ENCODE measurements at places on chromosomes 7 and 10.

DNA sequence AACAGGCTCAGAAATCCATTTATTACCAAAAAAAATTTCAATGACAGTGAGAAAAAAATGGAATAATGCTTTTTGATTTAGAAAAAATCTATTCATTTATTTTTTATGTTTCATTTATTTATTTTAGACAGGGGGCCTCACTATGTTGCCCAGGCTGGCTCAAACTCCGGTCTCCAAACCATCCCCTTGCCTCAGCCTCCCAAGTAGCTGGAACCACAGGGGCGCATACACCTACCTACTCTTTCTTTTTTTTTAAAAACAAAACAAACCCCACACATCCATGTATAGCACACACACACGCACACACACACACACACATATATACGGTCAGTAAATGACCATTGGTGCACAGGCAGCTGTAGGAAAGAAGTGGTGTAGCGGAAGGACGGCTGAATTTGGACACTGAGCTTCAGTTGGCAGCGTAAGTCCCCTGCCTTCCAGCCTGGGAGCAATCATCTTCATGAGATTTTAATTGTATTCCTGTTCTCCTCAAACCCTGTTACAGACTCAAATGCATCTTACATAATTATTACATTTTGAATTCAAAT lies 28.8 kb downstream of the ARL4A start:
- DNase-seq = no peak

DNA sequence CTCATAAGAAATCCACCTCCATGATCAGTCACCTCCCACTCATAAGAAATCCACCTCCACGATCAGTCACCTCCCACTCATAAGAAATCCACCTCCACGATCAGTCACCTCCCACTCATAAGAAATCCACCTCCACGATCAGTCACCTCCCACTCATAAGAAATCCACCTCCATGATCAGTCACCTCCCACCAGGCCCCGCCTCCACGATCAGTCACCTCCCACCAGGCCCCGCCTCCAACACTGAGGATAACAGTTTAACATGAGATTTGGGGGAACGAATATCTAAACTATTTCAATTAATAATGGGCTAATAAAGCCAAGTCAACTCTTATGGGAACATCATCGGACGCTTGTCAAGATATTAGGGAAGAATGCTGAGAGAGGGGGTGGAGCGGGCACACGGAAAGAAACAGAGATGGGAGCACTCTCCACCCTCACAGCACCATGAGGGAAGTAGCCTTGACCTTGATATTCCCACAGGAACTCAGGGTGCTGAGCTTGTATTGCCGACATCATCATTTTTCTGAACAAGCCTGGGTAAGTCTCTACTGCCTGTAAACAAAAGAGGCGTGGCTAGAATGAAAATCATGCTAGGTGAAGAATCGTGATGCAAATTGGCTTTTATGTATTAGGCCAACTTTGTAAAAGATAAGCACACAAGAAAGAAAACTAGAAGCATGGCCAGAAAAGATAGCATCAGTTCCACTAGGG lies 303.5 kb upstream of the KLF6 start:
- DNase-seq = no peak

DNA sequence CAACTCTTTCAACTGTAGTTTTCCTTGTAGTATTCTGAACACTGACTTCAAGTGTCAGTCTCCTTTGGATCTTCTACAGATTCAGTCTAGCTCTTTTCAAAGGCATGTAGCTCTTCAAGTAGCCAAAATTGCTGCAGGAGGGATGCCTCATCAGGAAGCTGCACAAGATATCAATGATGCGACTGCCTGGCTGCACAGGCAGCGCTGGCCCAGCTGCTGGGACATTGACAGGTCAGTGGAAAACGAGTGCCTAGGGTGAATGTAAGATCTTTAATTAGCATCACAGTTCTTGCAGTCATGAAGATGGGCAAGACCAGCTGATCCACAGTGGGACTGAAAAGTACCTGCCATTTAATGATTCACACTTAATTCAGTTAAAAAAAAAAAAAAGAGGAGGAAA lies 167.6 kb downstream of the ANK3 start:
- DNase-seq = no peak

DNA sequence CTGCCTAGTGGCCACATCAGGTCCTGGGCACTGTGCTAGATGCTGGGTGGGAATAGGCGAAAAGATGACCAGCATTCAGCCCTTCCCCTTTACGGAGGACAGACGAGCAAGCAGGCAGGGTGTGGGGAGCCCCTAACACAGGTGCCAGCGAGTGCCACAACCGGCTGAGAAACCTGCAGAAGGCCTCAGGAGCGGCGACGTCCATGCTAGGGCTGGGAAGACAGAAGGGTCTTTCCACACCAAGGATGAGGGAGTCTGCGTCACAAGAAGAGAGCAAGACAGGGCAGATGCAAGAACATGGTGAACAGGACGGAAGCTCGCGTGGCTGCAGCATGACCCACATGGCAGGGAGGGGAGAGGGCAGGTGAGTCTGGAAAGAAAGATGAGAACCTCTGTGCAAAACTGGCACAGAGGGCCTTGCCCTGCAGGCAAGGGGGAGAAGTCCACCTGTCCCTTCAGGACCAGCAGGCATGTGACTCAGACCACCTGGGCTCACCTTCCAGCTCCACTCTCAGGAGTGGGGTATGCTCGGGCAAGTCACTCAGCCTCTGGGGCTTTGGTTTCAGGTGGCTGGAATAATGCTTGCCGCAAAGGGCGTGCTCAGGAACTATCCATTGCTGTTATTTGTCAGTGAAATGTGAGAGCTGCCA lies 36.6 kb downstream of the KCNH2 start:
- no peak for DNase-seq

DNA sequence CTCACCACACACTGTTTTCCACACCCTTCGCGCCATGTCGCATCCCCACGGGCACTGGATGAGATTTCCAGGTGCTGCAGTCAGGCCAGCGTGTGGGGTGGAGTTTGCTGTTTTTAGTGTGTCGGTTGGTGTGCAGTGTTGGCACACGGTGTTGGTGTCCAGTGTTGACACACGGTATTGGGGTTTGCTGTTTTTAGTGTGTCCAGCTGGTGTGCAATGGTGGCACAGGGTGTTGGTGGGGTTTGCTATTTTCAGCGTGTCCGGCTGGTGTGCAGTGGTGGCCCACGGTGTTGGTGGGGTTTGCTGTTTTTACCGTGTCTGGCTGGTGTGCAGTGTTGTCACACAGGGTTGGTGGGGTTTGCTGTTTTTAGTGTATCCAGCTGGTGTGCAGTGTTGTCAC lies 20.1 kb upstream of the PRKAR1B start:
- DNase-seq = no peak

DNA sequence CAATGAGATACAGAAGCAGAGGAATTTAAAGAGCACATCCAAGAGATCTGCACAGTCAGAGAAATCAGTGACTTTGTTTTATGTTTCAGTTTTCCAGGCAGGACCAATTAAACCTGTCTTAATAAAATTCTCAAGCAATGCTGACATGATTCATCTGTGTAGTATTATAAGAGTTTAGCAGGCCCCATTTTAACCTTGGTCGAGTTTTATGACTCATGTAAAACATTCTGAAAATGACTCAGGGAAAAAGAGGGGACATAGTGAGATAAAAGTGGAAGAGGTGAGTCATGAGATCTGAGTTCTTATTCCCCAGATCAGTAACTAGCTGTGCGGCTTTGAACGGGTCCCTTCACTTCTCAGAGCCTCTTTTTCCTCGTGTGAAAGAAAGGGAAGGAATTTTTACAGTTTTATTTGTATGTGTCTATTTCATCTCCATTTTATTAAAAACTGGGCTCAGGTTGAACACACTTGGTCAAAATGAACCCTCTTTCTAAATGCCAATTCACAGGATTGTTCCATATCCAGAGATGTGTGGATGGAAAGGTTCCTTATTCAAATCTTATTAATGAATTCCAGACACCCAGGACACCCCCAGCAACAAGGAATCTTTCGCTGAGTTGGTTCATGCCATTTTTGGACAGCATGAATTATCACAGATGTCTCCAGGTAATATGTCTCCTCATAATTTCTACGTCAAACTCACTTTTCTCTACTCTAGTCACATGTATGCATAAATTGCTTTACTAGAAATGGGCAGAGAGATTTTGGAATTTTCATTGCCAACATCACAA lies 143.2 kb downstream of the JAZF1 start:
- no peak for DNase-seq

DNA sequence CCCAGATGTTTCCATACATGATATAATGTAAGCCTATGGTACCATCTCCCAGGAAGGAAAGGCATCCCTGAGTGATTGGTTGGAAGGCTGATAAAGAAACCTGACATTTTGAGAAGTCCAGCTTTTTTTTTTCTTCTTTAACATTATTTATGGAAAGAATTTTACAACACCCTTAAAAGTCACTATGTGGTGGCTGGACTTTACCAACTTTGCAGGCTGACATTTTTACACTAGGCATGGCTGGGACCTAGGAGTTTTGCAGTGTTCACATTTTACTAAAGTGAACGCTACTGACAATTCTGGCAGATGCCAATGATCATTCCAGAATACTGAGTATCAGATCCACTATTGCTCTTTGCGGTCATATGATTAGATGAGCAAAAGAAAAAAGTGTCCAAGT lies 239.9 kb downstream of the GLI3 start:
- DNase-seq = no peak

DNA sequence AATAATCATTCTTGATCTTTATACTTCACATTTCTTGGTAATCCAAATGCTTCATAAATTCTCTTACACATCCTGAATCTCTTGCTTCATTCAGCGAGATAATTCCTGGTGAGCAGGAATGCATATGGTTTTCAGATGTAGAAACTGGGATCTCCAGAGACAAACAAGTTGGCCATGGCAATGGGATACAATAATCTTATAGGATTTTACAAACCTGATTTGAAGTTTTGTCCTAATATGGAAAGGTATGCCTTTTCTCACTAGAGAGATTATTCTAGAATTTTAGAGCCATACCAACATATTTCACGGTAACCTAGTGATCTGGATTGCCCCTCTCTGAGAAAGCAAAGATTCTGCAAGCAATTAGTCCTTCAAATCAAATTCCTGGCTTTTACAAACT lies 13.1 kb upstream of the TRDMT1 start:
- DNase-seq = no peak

DNA sequence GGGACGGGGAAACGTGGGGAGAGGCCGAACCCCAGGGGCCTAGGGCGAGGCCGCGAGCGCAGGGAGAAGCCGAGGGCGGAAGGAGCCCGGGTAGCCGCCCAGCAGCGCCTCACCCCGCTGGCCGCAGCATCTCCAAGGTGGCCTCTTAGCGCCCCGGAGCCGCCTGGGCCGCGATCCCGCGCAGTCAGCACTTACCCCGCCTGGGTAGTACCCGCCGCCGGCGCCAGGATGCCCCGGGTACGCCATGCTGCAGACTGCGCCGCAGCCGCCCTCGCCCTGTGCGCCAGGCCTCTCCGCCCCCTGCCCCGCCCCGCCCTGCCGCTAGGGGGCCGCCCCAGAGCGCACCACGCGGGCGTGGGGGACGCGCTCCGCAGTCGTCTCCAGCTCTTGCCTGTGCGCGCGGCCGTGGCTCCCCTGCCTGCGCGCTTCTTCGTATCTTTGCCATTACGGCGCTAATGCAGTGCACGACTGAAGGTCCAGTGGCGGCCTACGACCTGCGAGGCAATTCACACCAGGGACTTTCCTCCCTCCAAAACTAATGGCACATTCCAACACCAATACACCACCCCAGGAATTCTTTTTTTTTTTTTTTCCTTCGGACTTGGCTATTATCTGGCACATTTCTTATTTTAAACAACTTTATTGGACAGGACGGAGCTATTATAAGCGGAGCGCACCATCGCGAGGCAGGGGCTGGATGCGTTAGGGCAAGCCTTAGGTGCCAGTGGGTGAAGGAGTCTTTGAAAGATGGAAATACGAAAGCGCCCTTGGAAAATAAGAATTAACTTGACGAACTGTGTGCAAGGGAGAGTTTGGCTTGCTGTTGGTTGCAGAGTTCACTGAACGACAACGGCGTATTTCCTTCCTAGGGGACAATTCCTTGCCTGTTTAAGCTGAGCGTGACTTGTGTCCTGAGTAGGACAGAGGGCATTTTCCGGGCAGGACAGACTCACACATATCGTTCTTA lies at the start of gene SRI:
SRI (minus strand) TSS at position 258 of the 967 bp plus-strand sequence; CDS start at position 246, 12 bp downstream.
- DNase-seq = peak; percentile 77

- no peak for DNase-seq
These were observed 86.1 kb downstream of the EGFR start for GRCh38 chr7:55104712-55105433.

DNA sequence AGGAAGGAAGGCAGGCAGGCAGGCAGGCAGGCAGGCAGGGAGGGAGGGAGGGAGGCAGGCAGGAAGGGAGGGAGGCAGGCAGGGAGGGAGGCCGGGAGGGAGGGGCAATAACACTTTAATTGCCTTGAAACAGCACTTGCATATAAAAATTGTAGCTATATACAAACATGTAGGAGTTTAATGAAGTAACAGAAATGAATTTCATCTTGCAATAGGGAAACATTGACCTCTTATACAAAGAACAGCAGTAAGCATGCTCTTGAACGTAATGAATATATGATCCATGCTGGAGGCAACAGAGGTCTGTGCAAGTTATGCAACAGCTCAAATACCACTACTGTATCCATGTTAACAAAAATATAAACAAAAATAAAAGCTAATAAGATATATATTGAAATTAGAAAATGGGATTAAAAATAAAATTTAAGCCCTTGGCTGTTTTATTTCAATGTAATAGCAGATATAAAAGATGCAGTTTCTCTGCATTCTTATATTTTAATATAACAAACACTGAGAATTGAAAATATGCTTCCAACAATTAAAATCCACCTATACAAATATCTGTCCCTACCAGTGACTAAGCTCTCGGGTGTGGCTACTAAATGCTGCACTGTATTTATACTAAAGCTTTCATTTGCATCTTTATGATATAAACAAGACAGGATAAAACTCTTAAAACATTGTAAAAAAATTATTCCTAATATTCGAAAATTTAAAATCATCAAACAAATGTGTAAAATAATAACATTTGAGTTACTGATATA lies 50.3 kb downstream of the CACNA2D1 start:
- DNase-seq = no peak

- no peak for DNase-seq
These were observed 97.3 kb downstream of the CFAP58 start for GRCh38 chr10:104450954-104451353.

DNA sequence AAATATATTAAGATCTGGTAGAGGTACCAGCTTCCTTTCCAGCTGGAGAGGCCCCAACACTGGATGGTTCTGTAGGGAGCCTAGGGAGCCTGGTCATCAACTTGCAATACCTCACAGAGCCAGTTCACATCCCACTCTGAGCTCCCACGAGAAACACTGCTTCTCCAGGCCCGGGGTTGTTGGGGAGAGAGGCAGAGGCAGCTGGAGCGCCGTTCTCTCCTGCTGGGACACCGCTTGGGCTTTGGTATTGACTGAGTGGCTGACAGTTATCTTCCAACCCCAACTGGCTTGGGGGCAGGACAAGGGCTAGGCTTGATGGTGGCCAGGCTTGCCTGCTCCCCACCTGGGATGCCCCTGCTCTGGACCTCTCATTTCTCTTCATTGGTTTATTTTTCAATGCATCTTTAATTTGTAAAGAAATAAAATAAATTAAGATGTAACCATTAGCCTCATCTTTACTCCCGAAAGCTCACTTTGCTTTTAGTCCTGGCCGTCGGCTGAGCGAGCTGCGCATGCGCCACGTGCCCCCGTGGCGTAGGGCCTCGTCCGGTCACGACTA lies 10.0 kb upstream of the CHCHD1 start:
- peak; percentile 61 for DNase-seq

GRCh38 chr7:13948019-13948801 lies 41.3 kb downstream of the ETV1 start:
- no peak for DNase-seq

- DNase-seq = no peak
These were observed 166.7 kb downstream of the DNAJB9 start for GRCh38 chr7:108736221-108736891.
